Activated naive CD4-positive, alpha-beta T cell treated with Interleukin-2 at 50 U/mL for 16 hours (primary cell): ENCODE measurements at places on chromosomes 2 and 18.

DNA sequence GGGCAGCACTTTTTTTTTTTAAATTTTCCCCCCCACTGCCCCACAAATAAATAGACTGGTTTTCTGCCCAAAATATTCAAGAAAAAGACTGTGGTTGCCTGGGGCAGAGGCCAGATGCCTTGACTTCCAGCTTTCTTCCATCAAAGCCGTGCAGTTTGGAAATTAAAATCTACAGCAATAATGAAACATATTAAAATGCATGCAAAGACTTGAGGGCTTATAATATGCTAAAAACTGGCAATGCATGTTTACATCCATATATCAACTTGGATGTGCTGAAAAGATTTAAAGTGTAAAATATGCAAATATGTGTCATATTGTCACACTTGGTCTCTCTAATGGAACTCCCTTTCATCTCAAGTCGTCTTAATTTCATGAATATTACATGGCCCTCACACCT lies 2036.2 kb upstream of the PIK3C3 start:
- DNase-seq, result no peak

DNA sequence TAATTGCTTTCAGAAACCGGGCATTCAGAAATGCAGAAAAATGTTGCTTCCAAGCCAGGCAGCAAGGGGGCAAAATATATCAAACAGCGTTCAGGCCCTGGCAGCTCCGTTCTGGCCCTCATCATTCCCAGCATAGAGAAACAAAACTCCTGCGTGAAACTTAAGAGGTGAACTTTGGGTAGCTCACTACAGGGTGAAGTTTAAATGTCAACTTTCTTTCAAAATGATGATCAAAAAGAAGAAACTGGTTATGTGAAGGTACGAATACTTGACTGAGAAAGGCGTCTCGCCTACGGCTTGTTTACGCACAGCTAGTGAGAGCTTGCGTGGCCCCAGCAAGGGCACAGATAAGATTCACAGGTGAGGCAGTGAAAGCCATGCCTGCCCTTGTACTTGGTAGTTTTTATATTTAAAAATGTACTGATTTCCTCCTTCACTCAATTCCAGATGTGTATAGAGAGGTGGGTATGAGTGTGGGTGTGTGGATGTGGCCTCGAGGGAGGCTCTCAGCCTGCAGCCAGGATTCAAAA lies 127.5 kb downstream of the NFATC1 start:
- DNase-seq, result peak; percentile 78

DNA sequence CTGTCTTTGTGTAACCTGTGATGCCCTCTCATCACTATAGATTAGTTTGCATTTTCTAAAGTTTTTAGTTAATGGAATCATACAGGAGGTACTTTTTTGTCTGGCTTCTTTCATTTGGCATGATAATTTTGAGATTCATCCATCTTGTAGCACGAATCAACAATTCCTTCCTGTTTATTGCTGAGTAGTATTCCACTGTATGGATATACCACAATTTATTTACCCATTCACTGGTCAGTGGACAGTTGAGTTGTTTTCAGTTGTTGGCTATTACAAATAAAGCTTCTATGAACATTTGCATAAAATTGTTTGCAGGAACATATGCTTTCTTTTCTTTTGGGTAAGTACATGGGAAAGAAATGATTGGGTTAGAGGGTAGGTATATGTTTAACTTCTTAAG lies 40.1 kb upstream of the ZNF396 start:
- no peak for DNase-seq

DNA sequence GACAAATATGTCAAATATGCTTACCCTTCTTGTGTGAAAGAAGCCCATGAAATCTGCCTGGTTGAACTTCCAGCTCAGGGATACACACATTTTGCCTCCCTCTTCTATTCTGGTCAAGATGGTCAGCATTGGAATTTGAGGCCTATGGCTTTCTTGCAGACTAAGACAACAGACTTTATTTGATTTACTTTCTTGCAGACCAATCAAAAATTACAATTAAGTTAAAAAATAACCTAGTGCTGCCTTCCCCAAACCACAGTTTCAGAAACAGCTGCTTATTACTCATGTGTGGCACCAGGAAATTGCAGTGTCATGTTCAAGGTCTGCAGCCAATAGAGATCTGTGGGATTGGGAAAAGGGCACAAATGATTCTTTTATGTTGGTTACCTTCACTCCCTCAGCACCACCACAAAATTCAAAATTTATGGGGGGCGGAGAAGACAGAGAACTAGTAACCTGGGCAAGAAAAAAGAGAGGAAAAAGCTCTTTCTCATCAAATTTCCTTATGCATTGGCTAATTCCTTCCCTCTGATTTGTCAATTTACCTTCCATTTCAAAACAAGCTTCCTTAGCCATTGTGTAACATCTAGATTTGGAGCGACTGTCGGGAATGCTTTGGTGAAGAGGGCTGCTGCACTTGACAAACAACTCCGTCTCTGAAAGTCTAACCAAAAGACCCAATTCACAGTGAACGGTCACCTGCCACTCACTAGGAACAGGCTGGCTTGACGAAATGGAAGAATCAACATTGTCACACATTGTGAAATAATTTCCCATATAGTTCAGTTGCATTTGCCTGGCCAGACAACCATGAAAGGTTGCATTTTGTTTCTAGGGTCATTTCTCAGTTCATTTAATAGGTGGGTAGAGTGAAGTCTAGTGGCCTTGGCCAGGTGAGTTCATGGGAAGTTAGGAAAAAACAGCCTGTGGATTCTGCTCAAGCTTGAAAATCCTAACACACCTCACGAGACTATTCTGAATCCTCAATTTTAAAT lies 100.4 kb upstream of the FZD5 start:
- no peak for DNase-seq

DNA sequence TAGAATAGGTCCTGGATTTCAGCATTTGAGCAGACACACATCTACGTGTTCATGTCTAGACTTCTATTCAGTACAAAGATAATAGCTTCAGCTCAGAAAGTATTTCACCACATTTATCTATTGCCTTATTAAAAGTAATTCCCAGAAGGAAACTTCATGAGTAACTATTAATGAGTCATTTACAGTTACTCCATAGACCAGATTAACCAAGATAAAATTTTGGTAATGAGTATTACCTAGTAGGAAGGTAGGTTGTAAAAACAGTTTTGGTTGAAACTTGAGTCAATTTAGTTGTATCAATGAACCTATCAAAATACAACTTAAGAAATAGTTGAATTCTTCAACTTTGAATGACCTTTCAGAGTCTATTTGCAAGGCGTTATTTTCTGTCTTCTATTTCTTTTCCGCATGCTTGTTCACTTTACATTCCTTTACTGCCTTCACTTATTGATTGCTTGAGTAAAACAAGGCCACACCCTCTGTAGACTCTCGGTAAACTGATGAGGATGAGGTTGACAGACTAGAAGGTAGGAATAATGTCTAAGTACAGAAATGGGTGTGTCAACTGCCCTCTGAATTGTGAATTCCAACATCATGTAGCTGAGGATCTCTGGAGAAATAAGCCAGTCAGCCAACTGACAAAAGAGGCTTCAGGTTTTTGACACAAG lies 1165.6 kb upstream of the ZEB2 start:
- DNase-seq, result no peak

- DNase-seq, result no peak
These were observed 157.1 kb downstream of the RIT2 start for GRCh38 chr18:42958353-42958752.

DNA sequence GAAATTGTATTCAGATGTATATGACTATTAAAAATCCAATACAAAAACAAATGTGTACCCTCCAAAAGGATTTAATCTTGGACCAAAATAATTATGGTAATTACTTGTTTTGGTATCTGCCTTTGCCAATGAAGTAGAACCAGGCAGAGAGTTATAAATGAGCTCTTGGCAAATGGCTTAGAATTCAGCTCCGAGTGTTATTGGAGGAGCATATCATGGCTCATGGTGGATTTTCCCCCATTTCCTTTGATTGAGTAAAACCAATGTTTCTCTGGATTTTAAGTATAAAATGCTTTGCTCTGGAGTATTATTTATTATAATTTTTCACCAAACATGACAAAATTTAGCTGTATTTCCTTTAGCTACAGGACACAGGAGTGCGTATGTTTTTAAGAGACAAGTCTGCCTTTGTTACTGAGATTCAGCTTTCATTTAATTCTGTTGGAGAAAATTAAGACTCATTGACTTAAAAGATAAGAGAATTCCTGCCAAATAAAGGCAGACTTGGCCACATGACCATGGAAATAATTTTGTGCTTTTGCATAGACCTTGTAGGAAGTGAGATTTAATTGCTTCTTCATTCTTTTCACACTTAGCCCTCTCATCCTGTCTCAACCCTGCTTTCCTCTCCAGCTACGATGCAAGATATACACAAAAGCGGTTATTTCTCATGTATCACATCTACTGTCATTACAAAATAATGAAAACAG lies 281.0 kb upstream of the SOX11 start:
- no peak for DNase-seq

GRCh38 chr18:73099759-73100158 lies 232.0 kb upstream of the NETO1 start:
- DNase-seq, result no peak

DNA sequence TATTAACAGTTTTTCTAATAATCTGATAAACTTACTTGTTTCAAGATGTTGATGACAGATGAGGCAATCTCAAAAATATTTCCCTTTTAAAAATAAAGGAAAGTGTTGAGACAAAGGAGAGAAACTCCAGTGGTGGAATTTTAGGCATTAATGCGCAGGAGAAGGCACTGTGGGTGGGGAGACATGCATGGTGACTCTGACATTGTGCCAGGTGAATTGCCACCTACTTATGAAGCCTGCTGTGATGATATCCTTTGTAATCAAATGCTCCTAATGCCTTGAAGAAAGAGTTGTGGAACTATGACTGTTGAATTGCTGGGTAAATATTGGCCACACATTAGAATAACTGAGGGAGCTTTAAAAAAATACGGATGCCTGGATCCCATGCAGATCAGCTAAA lies 101.4 kb downstream of the PLA2R1 start:
- DNase-seq, result no peak

- no peak for DNase-seq
These were observed 139.9 kb upstream of the DOCK10 start for GRCh38 chr2:225182126-225182525.

DNA sequence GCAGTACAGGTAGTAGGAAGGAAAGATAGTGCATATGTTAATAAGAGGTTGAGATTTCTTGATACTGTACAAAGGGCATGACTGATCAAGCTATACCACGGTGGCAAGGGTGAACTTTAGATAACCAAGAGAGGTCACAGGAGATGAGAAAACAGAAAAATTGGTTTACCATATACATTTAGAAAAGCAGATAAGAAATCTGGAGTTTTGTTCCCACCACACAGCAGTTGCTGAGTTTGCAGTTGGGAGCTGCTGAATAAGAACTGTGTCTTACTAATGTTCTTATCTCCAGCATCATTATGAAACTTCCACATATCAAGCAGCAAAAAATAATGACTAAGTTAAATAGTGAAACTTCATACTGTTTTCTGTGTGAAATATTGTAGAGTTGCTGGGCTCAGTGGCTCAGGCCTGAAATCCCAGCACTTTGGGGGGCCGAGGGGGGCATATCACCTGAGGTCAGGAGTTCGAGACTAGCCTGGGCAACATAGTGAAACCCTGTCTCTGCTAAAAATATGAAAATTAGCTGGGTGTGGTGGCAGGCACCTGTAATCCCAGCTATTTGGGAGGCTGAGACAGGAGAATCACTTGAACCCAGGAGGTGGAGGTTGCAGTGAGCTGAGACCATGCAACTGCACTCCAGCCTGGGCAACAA lies 12.0 kb upstream of the IMPACT start:
- DNase-seq, result peak; percentile 45

GRCh38 chr2:186559370-186559769 lies 30.5 kb upstream of the ITGAV start:
- DNase-seq, result no peak

DNA sequence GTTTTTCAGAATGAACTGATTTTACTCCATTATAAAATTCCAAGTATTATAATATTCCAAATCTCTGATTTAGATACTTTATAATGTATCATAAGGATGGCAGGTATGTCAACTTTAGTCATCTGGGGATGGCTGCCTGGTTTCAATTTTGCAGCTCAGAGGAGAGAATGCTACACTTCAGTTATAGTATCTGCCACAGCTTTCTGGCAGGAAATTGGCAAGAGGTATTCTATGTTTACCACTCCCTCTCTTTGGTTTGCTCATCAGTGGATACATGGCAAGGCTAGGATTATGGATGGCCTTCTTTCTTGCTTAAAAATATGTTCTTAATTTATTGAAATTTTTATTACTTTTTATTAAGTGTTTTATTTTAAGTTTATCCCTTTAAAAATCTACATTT lies 67.0 kb upstream of the TNFRSF11A start:
- DNase-seq, result no peak

DNA sequence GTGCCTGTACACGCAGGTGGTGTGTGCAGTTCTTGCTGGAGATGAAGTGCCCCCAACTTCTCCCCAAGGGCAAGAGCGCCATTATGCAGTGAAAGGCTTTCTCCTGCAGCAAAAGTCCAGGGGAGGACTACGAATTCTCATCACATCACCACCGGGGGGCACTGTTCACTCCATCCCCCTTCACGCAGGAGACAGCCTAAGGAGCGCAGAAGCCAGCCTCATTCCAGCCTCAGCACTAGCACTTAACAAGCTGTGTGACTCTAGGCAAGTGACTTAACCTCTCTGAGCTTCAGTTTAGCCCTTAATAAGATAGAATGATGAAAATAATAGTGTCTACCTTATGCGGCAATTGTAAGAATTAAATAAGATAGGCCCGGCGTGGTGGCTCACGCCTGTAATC lies 32.3 kb downstream of the DNMT3A start:
- DNase-seq, result peak; percentile 65
